Activated CD4-positive, alpha-beta T cell treated with anti-CD3 and anti-CD28 coated beads, Interleukin-2, amount 10 ng/mL, durations not matched to agents 7 days and 5 days (primary cell): ENCODE measurements at places on chromosomes 12 and 14. TPM values are rescaled to one million over a fixed set of nuclear protein-coding genes. Genes with fewer than 3 reads are reported as not detected.

DNA sequence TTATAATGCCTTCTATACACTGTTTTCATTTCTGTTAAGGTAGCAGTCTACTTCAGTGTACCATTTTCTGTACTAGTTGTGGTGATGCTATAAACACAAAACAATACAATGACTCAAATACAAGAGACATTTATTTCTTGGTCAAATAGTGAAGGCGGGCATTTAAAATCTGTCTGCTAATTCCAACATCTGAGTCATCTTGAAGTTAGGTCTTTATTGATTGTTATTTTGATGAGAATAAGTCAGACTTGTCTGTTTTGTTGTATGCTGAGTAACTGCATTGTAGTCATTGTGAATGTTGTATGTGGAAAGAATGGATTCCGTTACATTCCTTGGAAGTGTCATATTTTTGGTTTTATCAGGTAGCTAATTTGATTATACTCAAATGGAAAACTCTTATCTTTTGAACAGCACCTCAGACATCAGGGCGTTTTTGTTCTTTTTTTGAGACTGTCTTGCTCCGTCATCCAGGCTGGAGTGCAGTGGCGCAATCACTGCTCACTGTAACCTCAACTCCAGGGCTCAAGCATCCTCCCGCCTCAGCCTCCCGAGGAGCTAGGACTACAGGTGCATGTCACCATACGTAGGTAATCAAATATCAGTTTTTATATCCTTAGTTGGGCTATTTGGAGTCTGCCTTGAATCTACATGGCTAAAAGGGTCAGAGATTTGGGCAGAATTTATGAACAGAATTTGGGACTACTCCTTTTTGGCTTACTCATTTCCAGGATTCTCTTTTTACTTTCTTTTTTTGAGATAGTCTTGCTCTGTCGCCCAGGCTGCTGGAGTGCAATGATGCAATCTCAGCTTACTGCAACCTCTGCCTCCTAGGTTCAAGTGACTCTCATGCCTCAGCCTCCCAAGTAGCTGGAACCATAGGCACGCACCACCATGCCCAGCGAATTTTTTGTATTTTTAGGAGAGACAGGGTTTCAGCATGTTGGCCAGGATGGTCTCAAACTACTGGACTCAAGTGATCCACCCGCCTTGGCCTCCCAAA, 56.8 kb downstream of the PAPLN start:
- DNase-seq: no peak
- H3K4me1 ChIP-seq: peaks cover 20% of the 10 kb centered on the region
- no peak overlapping the region for H3K27ac ChIP-seq
- H3K27me3 ChIP-seq: no peaks in the 10 kb centered on the region

DNA sequence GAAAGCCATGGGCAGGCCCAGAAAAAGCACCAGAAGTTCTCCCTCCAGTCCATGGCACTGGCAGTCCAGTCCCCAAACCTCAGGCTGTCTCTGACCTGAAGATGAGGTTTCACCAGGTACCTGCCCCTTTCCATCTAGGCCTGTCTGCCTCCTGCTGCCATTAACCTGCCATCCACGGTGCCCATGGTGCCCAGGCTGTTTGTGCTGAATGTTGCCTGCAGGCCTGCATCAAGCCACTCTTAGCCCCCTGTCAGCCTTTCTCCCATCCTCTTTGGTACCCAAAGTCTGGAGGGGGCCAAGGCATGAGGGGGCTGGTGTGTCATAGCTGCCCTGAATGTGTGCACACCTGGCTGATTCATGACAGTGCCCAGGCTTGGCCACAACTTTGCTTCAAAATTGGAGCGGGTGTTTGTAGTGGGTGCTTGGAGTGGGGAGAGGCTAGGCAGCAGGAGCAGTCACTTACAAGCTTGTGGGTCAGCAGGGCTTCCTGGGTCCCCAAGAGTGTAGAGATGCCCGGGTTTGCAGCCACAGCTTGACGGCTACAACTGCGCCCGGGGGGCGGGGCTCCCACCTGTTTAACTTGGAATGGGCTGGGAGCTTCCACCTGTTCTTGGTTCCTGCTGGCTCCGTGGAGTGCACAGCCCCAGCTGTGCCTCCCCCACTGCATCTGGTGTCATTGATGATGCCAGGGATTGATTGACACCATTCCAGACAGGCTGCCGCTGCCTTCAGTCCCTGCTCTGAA, 88.5 kb downstream of the GPHN start:
- no peak overlapping the region for H3K27ac ChIP-seq
- no peaks in the 10 kb centered on the region for H3K27me3 ChIP-seq
- DNase-seq: no peak
- H3K36me3 ChIP-seq: no peaks in the 10 kb centered on the region
- H3K4me3 ChIP-seq: no peak overlapping the region
- no peaks in the 10 kb centered on the region for H3K4me1 ChIP-seq

Gene KRT79
- not detected for total RNA-seq

Gene SLC24A4
- total RNA-seq: not detected

Gene SLC38A6
- total RNA-seq: 10.1 TPM

Gene CLEC4A
- not detected for total RNA-seq

Gene TEX52
- total RNA-seq: 0.29 TPM

GRCh38 chr14:98140862-98141530, 1131.0 kb downstream of the BCL11B start:
- peak overlapping the region; percentile 85 for H3K27ac ChIP-seq
- peak; percentile 21 for DNase-seq
- peaks cover 10% of the 10 kb centered on the region for H3K36me3 ChIP-seq
- H3K4me3 ChIP-seq: peak overlapping the region; percentile 46
- H3K27me3 ChIP-seq: no peaks in the 10 kb centered on the region

DNA sequence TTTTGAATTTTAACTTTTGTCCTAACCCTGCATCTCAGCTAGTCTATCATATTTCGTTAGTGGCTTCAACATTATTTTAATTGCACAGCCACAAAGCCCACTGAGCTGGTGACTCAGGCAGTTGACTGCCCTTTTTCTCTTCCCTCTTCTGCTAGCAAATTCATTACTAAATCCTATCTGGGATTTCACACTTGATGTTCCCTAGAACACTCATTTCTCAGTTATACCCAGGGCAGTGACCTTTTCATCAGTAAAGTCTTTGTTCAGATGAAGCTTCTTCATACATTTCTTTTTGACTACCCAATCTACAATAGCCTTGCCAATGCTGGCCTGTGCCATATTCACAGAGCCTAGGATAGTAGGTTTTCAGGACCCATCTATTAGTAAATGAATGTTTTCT, 107.0 kb downstream of the ATXN7L3B start:
- H3K36me3 ChIP-seq: no peaks in the 10 kb centered on the region
- no peak overlapping the region for H3K4me3 ChIP-seq
- no peak overlapping the region for H3K27ac ChIP-seq

DNA sequence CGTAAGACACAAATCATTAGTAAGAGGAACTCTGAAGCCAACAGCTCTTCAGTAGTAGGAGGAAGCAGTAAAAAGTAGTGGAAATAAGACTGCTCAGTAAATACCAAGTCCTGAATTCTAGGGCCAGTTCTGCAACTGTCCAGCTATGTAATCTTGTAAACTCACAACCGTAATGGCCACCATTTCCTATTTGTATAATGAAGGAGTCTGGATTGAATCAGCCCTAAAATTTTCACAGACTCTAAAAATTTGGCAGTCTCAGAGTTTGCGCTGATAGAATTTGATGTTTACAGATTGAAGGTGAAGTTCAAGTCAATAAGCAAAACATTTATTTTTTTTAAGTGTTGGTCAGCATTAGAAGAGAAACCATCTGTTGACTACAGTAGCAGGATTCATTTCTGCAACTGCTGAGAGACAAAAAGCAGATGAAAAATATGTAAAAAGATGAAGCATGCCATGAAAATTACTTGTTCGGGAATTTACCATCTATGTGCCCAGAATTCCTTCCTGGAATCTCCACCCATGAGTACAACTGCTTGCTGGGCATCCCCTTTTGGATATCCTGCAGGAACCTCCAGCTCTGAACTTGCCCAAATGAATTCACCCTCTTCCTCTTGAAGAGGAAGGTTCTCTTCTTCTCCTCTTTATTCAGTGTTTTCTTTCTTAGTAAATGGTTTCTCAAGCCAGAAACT, 47.5 kb downstream of the GALNT4 start:
- DNase-seq: no peak
- no peaks in the 10 kb centered on the region for H3K27me3 ChIP-seq
- peak overlapping the region; percentile 68 for H3K27ac ChIP-seq
- H3K36me3 ChIP-seq: peaks cover 17% of the 10 kb centered on the region
- H3K4me1 ChIP-seq: peaks cover 44% of the 10 kb centered on the region
- no peak overlapping the region for H3K4me3 ChIP-seq

DNA sequence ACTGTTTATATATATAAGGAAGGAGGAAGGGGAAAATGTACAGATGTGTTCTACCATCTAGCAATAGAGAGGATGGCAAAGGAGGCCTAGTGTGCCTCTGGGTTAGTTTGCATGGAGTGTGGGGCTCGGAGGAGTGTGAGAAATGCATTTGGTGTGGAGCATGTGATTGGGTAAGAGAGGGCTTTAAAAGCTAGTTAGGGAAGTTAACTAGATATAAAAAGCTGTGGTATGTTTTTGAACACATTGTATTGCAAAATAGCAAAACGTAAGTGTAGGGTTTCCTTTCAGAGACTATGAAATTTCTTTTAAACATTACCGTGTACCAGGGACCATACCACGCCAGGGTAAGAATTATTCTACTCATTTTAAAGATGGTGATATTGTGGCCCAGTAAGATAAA, 53.3 kb upstream of the STXBP6 start:
- H3K27me3 ChIP-seq: no peaks in the 10 kb centered on the region
- no peak for DNase-seq
- no peaks in the 10 kb centered on the region for H3K36me3 ChIP-seq
- H3K27ac ChIP-seq: no peak overlapping the region
- H3K4me3 ChIP-seq: no peak overlapping the region

GRCh38 chr14:61564618-61565091, 130.7 kb upstream of the HIF1A start:
- H3K4me3 ChIP-seq: no peak overlapping the region
- H3K4me1 ChIP-seq: peaks cover 62% of the 10 kb centered on the region
- H3K27ac ChIP-seq: no peak overlapping the region
- no peaks in the 10 kb centered on the region for H3K27me3 ChIP-seq
- H3K36me3 ChIP-seq: peaks cover 12% of the 10 kb centered on the region
- no peak for DNase-seq

DNA sequence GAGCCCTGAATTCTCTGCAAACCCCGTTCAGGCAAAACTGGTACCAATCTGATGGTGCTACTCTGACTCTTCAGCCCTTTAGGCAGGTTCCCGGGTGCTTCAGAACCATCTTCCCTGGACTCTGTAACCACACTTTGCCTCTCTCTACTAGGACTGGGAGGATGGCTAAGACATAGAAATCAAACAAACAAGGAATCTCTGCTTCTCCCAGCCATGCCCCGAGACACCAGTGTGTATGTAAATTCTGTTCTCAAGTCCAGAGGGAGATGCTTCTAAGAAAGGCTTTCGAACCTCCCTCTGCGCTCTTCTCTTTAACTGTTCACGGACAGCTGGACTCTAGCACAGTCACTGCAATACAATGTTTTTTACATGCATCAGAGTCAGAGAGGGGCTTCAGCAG, 1.9 kb upstream of the KCNK10 start:
- peaks cover 54% of the 10 kb centered on the region for H3K27me3 ChIP-seq
- DNase-seq: no peak
- peaks cover 6% of the 10 kb centered on the region for H3K4me1 ChIP-seq
- H3K4me3 ChIP-seq: no peak overlapping the region

- peaks cover 23% of the 10 kb centered on the region for H3K27me3 ChIP-seq
- H3K27ac ChIP-seq: no peak overlapping the region
- H3K4me3 ChIP-seq: no peak overlapping the region
- DNase-seq: no peak
- H3K4me1 ChIP-seq: peaks cover 5% of the 10 kb centered on the region
Measured at GRCh38 chr14:60488175-60488574, 2.3 kb upstream of the C14orf39 start.

Gene TM7SF3
- 58.8 TPM for total RNA-seq

- no peak overlapping the region for H3K4me3 ChIP-seq
- H3K27me3 ChIP-seq: no peaks in the 10 kb centered on the region
- no peak for DNase-seq
- H3K36me3 ChIP-seq: peaks cover 10% of the 10 kb centered on the region
- H3K27ac ChIP-seq: no peak overlapping the region
Measured at GRCh38 chr12:120734210-120734609, 8.6 kb downstream of the ACADS start.

DNA sequence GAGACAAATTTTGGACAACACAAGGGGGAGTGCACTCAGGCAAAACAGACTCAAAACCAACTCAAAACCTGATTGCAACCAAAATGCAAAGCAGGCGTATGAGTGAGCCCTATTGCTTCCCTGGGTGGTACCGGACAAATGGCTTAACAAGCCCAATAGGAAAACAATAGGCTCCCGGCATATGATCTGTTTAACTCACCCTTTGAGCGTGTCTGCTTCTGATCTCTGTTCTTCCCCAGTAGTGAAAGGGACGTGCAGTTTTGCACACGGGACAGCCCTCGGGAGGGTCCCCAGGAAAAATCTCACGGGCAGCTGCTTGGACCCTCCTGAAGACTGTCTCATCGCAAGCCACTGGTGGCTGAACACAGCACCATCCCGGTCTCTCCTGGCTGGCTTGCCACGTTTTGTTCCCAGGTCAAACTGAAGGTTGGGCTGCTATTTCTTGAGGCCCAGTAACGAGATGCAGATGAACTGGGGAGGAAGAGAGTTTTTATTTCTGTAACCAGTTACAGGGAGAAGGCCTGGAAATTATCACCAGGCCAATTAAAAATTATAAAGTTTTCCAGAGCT, 9.9 kb downstream of the SOAT2 start:
- peaks cover 2% of the 10 kb centered on the region for H3K27me3 ChIP-seq
- H3K27ac ChIP-seq: no peak overlapping the region
- DNase-seq: no peak
- H3K4me1 ChIP-seq: no peaks in the 10 kb centered on the region
- H3K4me3 ChIP-seq: no peak overlapping the region

Gene DEPDC4
- total RNA-seq: 2.1 TPM

Gene NRIP2
- total RNA-seq: not detected

- H3K36me3 ChIP-seq: no peaks in the 10 kb centered on the region
- H3K27ac ChIP-seq: no peak overlapping the region
- no peaks in the 10 kb centered on the region for H3K4me1 ChIP-seq
- H3K27me3 ChIP-seq: peaks cover 5% of the 10 kb centered on the region
- H3K4me3 ChIP-seq: no peak overlapping the region
Measured at GRCh38 chr12:18965203-18965602, 164.3 kb upstream of the PLEKHA5 start.

Gene TC2N
- total RNA-seq: 216 TPM

Gene FAM90A1
- not detected for total RNA-seq

DNA sequence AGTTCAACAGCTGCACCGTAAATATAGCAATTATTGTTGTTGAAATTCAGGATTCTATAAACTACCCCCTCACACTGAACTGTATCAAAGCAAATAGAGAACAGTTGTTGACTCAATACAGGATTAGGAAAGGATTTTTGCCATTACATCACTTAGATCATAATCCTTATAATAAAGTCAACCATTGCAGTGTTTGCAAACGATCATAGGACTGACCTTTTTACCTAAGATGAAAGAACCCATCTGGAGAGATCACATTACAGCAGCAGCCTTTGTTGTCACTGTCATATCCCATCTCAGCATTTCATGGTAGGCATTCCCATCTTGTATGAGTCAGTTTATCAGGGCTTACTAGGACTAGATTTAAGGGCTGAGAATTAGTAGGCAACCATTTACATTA, 96.1 kb downstream of the IPO8 start:
- H3K4me3 ChIP-seq: no peak overlapping the region
- no peak for DNase-seq
- H3K36me3 ChIP-seq: no peaks in the 10 kb centered on the region
- H3K4me1 ChIP-seq: no peaks in the 10 kb centered on the region
- no peaks in the 10 kb centered on the region for H3K27me3 ChIP-seq
